ENCODE measurements at places on chromosomes 11 and 22.

- no peak for DNase-seq
Measured at GRCh38 chr11:28505232-28505631, 397.0 kb downstream of the METTL15 start.

DNA sequence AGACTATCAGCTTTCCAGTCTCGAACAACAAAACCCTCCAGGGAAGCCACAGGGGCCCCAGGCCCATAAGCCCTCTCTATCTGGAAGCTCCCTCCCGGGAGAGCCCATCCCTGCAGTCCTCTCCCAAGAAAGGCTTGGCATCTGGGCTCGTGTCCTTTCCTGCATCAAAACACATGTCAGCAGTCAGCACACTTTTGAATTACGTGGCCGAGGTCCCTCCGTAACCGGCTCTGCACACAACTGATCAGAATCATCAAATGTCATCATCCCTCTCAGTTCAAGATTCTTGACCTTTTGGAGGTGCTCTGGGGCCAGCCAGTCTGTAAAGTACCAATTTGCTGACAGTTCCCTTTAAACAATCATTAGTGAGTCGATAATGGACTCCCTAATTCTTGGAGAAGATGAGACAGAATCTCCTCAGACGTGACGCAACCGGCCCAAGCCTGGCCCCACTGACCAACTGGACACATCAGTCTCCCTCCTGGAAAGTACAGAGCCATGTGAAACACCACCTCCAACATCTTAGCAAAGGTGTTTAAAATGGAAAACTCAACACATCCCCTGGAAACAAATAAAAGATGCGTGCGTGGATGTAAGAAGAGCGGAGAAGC is 33.6 kb downstream of the MAFF start:
- no peak for DNase-seq

- no peak for DNase-seq
Measured at GRCh38 chr11:28099715-28100114, 8.2 kb downstream of the KIF18A start.

- DNase-seq = no peak
Measured at GRCh38 chr11:110519796-110520195, 90.0 kb downstream of the FDX1 start.

DNA sequence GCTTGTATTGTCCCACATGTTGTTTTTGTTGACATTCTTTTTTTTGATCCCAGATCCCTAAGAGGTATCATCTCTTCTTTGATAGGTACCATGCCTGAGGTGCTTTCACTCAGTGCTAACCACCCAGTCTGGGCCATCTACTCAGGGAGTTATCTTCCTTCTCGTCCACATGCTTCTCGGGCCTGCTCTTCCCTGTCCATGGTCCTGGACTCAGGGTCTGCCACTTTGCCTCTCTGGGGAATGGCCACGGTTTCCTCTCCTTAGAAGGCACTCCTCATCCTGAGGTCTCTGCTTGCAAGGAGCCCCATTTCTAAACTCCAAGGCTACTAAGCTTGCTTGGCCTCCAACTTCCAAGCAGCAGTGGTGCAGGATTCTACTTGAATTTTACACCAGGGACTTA is 227.0 kb upstream of the NCAM1 start:
- no peak for DNase-seq

DNA sequence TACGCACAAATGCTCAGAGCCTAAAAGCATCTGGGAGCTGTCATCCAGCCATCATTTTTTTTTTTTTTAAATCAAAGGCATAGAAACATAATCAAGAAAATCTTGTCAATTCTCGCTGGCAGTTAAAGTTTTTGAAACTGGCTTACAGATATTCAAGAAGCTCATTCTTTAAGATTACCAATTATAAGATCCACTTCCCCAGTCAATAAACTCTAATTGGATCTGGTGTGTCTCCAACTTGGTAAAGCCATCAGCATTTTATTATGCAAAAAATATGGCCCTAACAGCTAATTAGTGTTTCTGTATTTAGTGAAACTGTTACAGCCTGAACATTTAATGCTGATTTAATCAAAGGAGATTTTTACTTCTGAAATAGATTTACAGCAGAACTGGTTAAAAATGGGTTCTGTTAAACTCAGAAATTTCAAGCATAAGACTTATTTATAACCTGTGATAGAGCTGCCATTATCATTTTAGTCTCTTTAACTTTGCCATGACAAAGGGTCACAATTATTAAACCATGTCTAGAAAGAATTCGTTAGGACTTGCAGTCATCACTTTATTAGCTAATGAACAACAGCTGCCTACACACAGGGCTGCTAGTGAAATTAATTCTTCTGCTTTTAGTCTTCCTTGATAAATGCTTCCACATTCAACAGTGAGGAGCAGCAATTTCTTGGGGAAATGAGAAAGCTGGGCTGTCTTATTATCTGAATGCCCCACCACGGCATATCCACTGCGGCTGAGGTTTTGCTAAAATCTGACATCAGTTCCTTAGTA is 176.4 kb upstream of the PITPNB start:
- DNase-seq = no peak
